Stimulated activated CD4-positive, alpha-beta T cell treated with anti-CD3 and anti-CD28 coated beads, TNF-alpha, amount 100 ng/mL, for 24 hours (primary cell): ENCODE measurements at places on chromosomes 2 and 18.

DNA sequence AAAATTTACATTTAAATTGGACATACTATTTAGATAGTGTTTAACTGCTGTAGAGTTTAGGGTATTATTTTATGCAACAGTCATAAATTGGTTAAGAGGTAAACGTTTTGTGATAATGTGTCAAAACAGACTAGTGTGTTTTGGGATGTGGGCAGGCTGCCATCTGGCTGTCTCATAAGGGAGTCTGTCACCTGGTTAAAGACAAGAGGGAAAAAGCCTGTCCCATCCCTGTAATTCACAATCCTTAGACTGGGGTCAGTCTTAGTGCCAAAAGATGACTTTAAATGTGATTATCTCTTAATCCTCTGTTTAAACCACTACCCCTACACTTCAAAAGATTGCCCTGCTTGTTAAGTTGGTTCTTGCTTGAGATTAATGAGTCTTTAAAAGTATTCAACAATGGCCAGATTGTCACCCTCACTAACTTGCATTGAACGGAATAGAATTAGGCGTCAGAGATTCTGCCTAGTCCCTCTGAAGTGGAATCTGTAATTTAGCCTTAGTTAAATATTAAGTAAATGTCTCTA is 59.2 kb downstream of the SGPP2 start:
- DNase-seq = no peak

DNA sequence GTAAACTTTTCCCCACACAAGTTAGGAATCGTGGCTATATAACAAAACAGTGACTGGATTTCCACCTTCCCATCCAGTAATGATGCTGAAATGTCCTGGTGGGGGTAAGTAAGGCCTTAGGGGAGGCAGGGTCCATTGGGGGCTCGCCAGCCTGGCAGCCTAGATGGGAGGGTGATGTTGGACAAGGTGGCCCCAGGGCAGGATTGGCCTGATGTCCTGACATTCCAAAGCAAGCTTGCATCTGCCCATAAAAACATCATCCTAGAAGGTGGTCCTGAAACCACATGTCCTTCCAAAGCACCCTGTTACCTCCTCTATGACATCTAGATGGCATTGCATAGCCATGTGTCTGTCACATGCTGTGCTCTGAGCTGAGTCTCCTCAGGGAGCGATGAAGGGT is 54.1 kb upstream of the RAB6C start:
- no peak for DNase-seq

DNA sequence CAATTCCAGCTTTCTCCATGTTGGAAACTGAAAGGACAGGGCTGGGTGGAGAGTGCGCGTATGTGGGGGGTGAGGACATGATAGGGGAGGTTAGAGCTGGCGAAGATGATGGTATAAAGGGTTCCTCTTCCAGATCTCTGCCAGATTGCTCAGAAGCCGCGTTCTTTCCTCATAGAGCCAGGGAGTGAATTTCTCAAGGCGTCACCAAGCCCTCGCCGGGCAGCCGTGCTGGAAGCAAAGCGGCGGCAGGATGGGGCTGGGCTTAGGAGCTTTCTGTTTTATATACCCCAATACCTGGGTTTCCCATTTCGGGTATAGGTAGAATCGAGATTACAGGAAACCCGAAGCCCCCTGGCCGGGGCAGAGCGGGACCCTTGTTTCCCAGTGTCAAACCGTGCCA is 43.8 kb downstream of the DDX18 start:
- no peak for DNase-seq

- no peak for DNase-seq
These were observed 759.4 kb downstream of the CBLN2 start for GRCh38 chr18:71784777-71785176.
